ENCODE measurements at places on chromosomes 5 and 9.

- DNase-seq: no peak
Measured at GRCh38 chr9:86983249-86983619, 35.9 kb upstream of the GAS1 start.

GRCh38 chr5:12522116-12522515, 617.9 kb upstream of the CTNND2 start:
- DNase-seq: no peak

- DNase-seq: no peak
Measured at GRCh38 chr5:10621832-10622231, 58.0 kb downstream of the ANKRD33B start.

- DNase-seq: peak; percentile 60
Measured at GRCh38 chr5:163504079-163504931, 1.1 kb upstream of the MAT2B start.

DNA sequence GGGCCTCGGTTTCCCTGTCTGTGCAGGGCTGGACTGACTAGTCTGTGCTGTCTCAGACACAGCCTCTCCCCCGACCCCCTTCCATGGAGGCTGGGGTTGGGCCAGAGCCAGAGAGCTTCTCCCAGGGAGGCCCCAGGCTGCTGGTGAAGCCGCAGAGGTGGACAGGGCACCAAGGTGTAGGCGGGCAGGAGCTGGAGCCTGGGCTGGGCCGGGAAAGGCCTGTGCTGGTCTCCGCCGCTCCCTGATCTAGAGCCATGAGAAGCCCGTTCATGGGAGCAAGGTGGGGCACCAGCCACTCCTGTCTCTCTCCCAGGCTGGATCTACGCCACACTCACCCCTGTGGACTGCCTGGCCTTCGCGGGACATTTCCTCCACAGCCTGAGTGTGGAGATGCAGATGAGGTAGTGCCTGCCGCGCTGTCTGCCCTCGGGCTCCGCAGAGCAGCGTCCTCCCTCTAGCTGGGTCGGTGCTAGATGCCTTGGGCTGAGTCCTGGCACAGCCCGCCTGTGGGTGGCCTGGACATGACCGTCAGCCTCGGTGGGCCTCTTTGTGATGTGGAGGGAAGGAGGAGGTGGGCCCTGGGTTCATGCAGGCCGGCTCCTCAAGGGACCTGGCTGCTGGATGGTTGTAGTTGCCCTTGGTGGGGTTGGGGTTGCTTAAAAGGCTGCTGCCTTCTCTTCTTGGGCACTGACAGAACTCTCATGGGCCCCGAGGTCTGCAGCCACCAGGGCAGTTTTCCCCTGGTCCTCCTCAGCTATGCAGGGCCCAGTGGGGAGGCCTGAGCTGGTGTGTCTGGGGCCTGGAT, 79.4 kb downstream of the PHF2 start:
- no peak for DNase-seq

GRCh38 chr5:67897980-67898379, 317.6 kb upstream of the PIK3R1 start:
- DNase-seq: no peak

GRCh38 chr9:126470241-126470993, 143.3 kb upstream of the LMX1B start:
- no peak for DNase-seq

- no peak for DNase-seq
Measured at GRCh38 chr5:167578977-167579692, 712.3 kb upstream of the WWC1 start.

DNA sequence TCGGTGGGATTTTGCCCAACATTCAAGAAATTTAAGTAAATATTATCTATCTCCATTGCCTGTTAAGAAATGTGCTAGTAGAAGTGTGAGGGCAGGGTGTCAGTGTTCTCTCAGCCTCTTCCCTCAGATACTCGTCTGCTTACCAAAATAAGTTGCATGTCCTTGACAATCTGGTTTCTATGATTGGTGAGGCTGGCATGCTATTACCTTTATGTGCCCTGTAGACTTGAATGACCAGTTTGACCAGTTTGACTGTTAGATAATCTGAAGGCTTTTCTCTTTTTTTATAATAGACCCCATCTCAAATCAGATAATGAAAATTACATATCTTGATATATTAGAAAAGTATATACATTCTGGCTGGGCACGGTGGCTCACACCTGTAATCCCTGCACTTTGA, 348 bp downstream of the CATSPER3 start:
- DNase-seq: no peak

GRCh38 chr9:90805006-90805996, 3.7 kb downstream of the SYK start:
- no peak for DNase-seq

- no peak for DNase-seq
Measured at GRCh38 chr9:124392871-124393460, 22.3 kb downstream of the PSMB7 start.
